ENCODE measurements at places on chromosomes 12 and 14. TPM values are rescaled to one million over a fixed set of nuclear protein-coding genes. Genes with fewer than 3 reads are reported as not detected.

Gene KRT82
- not detected for total RNA-seq

GRCh38 chr12:109677279-109677691, 36.3 kb upstream of the FAM222A start:
- no peak for DNase-seq

GRCh38 chr12:50614167-50614759, 109.5 kb downstream of the DIP2B start:
- DNase-seq, result no peak

Gene RD3L
- not detected for total RNA-seq

- no peak for DNase-seq
These were observed 203.6 kb downstream of the NUAK1 start for GRCh38 chr12:105935106-105935505.

DNA sequence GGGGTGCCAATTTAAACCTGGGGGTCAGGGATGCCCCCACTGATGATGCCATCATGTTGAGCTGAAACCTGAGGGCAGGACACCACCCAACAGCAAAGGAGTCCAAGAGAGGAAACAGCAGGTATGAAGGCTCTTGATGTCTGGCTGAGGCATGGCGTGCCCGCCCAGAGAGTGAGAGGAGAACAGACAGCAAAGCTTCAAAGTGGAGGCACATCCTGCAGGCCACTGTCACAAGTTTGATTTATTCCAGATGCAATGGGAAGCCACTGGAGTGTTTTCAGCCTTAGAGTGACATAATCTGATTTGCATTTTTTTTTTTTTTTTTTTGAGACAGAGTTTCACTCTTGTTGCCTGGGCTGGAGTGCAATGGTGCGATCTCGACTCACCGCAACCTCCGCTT, 34.8 kb downstream of the IRF2BPL start:
- no peak for DNase-seq

Measured in cerebellum (tissue), 4 donors.